ENCODE measurements at places on chromosomes 3 and 15. TPM values are rescaled to one million over a fixed set of nuclear protein-coding genes. Genes with fewer than 3 reads are reported as not detected.

SPINK8 gene
- not detected for total RNA-seq

MUC20 gene
- total RNA-seq, result 0.73 TPM

VEPH1 gene
- total RNA-seq, result 0.13 TPM

FSIP1 gene
- 0.49 TPM for total RNA-seq

FRMD4B gene
- total RNA-seq, result 1.5 TPM

KCNH8 gene
- total RNA-seq, result not detected

SLC38A3 gene
- total RNA-seq, result not detected

ALPK3 gene
- 0.18 TPM for total RNA-seq

PFKFB4 gene
- total RNA-seq, result 12.7 TPM

CHRFAM7A gene
- 7.5 TPM for total RNA-seq

ABHD10 gene
- total RNA-seq, result 22.6 TPM

GOLGA8J gene
- 0.06 TPM for total RNA-seq

GOLGA8N gene
- 1.3 TPM for total RNA-seq

BNC1 gene
- 0.47 TPM for total RNA-seq

AQP9 gene
- total RNA-seq, result not detected

ITGA11 gene
- total RNA-seq, result 7.8 TPM

PARP15 gene
- not detected for total RNA-seq

B3GALNT1 gene
- 0.10 TPM for total RNA-seq
